Fibroblast of the conjunctiva (primary cell): ENCODE measurements at places on chromosomes 12 and 14.

DNA sequence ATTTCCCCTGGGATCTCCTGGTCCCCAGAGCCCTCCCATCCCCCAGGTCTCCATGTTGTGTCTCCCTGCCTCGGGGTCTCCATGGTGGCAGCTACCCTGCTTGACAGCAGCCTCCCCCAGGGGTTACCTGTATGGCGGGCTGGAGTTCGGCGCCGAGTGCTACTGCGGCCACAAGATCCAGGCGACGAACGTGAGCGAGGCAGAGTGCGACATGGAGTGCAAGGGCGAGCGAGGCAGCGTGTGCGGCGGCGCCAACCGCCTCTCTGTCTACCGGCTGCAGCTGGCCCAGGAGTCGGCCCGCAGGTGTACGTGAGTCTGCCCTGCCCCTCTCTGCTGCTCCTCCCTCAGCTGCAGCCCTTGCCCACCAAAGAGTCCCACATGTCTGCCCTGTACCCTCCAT is 80.9 kb downstream of the WSCD2 start:
- DNase-seq: no peak

DNA sequence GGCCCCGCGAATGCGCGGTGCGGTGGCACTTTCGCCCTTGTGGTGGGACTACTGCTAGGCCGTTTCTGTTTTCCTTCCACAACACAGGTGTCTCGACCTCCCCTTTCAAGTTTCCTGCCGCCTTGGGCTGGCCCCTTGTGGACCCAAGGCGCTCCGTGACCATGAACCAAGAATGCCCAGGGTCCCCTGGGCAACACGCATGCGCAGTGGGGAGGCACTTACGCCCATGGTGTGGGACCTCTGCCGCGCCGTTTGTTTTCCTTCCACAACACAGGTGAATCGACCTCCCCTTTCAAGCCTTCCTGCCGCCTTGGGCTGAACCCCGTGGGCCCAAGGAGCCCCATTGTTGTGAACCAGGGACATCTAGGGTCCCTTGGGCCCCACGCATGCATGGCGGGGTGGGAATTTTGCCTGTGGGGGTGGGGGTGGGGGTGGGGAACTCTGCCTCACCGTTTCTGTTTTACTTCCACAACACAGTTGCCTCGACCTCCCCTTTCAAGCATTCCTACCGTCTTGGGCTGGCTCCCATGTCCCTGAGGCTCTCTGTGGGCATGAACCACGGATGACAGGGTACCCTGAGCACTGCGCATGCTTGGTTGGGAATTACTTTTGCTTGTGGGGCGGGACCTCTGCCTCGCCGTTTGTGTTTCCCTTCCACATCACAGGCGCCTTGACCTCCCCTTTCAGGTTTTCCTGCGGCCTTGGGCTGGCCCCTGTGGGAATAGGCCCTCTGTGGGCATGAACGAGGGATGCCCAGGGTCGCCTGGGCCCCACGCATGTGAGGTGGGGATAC is 355.1 kb downstream of the ALG10 start:
- DNase-seq: no peak

DNA sequence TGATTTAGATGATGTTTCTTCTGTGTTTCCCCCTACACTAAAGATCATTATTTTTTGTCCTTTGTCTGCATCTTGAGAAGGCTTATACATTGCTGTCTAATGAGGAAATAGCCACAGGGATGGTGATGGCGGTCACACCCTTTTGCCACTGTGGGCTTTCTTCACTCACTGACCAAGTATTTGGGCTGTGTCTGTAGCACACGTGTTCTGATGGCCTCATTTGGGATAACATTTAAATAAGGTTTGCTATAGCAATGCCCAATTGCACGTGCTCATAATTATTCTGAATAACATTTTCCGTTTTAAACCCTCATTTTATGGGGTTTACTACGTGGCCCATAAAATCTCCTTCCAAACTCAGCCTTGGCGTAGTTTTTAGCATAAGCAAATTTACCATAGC is 230.3 kb upstream of the PRICKLE1 start:
- no peak for DNase-seq

GRCh38 chr14:57061009-57061711 is 207.5 kb downstream of the EXOC5 start:
- no peak for DNase-seq

- DNase-seq: no peak
These were observed 37.4 kb upstream of the HIGD1C start for GRCh38 chr12:50914872-50915484.

- DNase-seq: no peak
These were observed 522.5 kb downstream of the RMST start for GRCh38 chr12:97984974-97985580.

GRCh38 chr14:105198588-105198987 is 17.5 kb upstream of the NUDT14 start:
- no peak for DNase-seq

DNA sequence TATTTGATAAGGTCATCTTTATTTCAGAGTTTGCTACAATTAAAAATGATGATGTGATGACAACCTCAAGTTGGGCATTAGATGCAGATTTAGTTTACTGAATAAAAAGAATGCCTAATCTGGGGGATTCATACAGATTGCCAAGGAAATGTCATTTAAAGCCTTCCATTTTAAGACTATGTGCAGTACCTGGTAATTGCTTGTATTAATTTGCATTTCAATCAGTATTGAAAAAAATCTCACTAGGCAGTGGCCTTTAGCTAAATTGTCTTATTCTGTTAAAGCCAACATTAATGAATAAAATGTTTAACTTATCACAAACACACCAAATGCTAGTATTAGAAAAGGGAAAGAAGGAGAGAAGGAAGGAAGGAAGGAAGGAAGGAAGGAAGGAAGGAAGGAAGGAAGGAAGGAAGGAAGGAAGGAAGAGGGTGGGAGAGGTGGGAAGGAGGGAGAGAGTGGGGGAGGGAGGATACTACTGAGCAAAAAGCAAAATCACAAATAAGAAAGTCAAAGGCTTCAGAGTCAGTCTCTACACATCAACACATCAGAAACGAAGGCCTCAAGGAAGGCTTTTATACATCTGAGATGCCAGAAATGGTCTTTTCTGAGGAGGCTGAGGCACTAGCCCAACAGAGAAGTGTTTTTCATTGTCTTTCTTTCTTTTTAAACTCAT is 271.1 kb upstream of the CLEC14A start:
- no peak for DNase-seq

GRCh38 chr14:76901171-76902055 is 75.2 kb downstream of the LRRC74A start:
- DNase-seq: no peak

DNA sequence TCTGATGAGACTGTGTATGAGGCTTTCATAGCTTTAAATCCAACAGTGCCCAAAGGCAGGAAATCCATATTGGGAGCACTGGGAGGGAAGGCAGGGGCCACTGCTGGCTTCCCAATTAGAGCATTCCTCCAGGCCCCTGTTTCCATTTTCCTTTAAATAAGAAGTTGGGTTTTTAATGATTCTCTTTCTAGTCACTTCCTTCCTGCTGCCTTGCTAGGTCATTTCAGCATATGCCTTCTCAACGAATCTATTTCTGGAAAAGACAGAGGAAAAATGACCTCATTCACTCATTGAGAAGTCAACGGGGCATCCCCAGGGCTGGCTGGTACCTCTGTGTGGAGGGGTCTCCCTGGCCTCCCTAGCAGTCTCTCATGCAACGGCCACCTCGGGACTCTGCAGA is 43.5 kb downstream of the IGF1 start:
- DNase-seq: no peak

- no peak for DNase-seq
These were observed at the start of gene TAMALIN for GRCh38 chr12:52006726-52007157. TSS of gene TAMALIN (plus strand) at chr12:52006946. CDS start at chr12:52007020, 74 bp downstream.

GRCh38 chr12:43655586-43655985 is 103.0 kb downstream of the PUS7L start:
- DNase-seq: no peak

DNA sequence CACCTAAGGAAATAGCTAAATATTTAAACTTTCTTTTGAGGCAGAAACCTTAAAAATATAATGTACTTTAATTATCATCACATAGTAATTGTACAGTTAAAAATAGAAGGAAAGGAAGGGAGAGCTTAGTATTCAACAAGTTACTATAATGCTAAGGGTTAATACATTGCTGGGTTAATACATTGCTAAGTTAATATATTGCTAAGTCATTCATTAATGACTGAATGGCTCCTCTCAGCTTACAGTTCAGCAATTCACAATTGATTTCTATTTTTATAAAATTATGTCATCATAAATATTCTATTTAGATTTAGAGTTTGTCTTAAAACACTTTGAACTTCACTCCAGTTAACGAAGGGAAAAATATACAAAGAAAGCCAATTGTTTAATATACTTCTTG is 207.9 kb downstream of the BMP4 start:
- DNase-seq: no peak

- no peak for DNase-seq
These were observed 70.6 kb downstream of the PTHLH start for GRCh38 chr12:27901959-27902358.
